ENCODE measurements at places on chromosomes 11 and 22. TPM values are rescaled to one million over a fixed set of nuclear protein-coding genes. Genes with fewer than 3 reads are reported as not detected.

DNA sequence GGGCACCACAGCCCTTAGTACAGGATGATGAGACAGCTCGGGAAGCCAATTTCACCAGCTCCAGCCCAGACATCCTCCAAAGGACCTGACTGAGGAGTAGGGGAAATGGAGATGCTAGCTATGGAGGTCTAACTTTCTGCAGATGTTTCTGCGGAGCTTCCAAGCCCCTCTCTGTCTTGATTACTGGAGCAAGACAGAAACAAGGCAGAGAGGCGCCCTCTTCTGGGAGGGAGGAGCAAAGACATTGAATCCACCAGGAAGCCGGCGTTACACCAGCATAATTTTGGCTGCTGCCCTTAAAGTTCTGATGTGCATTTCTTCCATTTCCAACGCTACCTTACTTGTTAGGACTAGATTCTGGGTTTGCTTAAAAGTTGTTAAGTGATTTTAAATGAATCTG, 107.3 kb upstream of the HSD17B12 start:
- DNase-seq, result no peak

LIN7C gene
- polyA plus RNA-seq, result 6.2 TPM

SNX32 gene
- 0.89 TPM for polyA plus RNA-seq

ROM1 gene
- 1.3 TPM for polyA plus RNA-seq

TRIM49 gene
- not detected for polyA plus RNA-seq

TRIM29 gene
- polyA plus RNA-seq, result not detected

SLC22A12 gene
- polyA plus RNA-seq, result not detected
